ENCODE measurements at places on chromosomes 5 and 9.

DNA sequence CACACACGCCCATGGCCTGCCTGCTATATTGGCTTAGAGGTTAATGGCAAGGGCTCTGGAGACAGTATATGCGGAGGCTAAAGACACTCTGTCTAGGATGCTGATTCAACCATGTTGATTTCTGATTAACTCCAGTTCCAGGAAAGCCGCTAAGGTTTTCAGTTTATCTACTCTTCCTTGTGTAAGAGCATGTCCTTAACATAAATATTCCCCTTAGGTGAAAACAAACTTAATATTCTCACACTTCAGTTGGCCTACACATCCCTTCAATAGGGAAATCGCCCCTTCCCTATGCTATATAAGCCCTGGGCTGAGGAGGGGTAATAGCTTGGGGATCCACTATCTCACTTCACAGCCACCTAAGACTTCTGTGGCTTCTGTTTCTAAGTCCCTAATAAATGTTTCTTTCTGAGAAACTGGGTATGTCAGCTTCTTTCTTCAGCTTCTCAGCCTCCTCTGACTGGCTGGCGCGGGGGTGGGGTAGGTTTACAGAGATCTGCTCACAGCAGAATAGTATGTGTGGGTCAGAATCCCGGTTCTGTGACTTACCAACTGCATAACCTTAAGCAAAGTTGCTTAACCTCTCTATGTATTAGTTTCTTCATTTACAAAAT, 4.3 kb upstream of the GPX3 start:
- no peak for DNase-seq
- H3K36me3 ChIP-seq: no peaks in the 10 kb centered on the region
- H3K27me3 ChIP-seq: peaks cover 7% of the 10 kb centered on the region
- H3K4me1 ChIP-seq: peaks cover 7% of the 10 kb centered on the region
- H3K4me3 ChIP-seq: no peak overlapping the region

GRCh38 chr9:134404376-134405358, 78.4 kb downstream of the RXRA start:
- DNase-seq: no peak
- no peak overlapping the region for H3K27ac ChIP-seq

DNA sequence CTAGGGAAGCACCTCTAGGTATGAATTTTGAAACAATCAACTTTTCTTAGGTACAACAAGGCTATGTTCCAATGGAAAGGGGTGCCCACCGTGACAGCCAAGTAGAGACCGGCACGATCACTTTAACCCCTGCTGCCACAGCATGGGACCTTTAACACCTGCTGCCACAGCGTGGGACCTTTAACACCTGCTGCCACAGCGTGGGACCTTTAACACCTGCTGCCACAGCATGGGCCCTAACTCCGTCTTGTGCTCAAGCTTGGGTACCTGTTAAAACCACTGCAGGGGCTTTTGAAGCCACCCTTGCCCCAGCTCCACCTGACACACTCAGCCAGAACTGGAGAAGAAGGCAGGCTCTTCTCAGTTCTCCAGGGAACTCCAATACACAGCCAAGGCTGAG, 18.2 kb upstream of the MXD3 start:
- no peak overlapping the region for H3K27ac ChIP-seq
- peaks cover 20% of the 10 kb centered on the region for H3K4me1 ChIP-seq
- H3K27me3 ChIP-seq: no peaks in the 10 kb centered on the region

- peaks cover 54% of the 10 kb centered on the region for H3K4me1 ChIP-seq
- no peaks in the 10 kb centered on the region for H3K27me3 ChIP-seq
- no peak overlapping the region for H3K4me3 ChIP-seq
Observed at GRCh38 chr5:72231991-72232703, 87.9 kb downstream of the MRPS27 start.

DNA sequence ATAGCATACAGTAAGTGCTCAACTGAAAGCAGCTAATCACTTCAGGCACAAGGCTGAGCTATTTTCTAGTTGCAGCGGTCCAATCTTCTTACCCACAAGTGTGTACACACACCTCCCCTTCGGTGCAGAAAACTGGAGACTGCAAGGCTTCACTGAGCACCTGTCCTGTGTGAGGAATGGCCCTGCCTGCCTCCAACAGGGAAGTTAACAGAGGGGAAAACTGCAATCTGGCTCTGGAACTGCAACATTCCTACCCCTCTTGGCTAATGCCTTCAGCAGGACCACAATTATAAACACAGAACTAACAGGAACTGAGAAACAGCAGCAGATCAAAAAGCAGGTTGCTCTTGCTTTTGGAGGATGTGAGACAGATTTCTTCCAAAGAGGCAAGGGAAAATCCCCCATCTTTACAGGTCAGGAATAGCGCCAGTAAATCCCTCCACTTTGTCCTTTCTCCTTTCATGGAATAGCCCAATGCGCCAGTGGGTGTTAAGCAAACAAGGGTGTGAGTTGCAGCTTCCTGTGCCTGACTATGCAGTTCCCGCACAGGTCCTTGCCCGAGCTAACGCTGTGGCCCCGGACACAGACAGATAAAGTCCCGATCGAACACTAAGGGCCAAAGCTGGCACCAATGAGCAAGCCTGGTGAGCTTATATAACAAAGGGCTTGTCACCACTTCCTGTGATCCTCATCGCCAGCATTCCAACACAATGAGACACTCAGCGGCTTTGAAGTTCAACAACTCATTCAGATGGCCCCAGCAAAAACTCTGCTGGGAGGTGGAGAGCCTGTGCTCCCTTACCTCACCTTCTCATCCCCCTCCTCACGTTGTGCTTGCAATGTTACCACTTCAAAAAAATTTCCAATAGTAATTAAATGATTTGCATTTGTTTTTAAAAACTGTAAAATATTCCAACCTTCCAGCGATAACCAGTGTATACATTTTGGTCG, 21.5 kb downstream of the SHB start:
- H3K4me1 ChIP-seq: peaks cover 5% of the 10 kb centered on the region
- H3K4me3 ChIP-seq: no peak overlapping the region
- no peaks in the 10 kb centered on the region for H3K27me3 ChIP-seq
- no peak for DNase-seq
- no peaks in the 10 kb centered on the region for H3K36me3 ChIP-seq
- no peak overlapping the region for H3K27ac ChIP-seq

- no peak overlapping the region for H3K27ac ChIP-seq
- peaks cover 17% of the 10 kb centered on the region for H3K27me3 ChIP-seq
- no peaks in the 10 kb centered on the region for H3K36me3 ChIP-seq
- no peaks in the 10 kb centered on the region for H3K4me1 ChIP-seq
- H3K4me3 ChIP-seq: no peak overlapping the region
Observed at GRCh38 chr5:504326-505154, 19.7 kb downstream of the SLC9A3 start.

DNA sequence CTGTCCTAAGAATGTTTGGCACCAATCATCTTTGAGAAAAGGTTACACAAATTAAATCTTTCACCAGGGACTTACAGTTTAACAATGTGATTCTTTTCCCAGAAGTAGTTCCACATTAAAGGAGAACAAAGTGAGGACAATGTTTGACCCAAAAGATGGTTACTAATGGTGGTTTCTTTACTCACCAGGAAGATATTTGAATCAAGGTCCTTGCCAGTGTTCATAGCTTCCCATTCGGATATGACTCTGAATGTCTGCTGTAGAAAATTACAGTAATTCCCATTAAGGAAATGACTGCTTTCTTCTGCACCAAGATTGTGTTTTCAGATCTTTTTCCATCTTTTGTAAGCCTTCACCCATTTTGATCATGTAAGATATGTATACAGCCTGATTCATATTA, 114.6 kb upstream of the ADAMTSL1 start:
- no peak overlapping the region for H3K27ac ChIP-seq
- H3K27me3 ChIP-seq: peaks cover 4% of the 10 kb centered on the region
- no peak overlapping the region for H3K4me3 ChIP-seq
- H3K36me3 ChIP-seq: no peaks in the 10 kb centered on the region
- no peak for DNase-seq

DNA sequence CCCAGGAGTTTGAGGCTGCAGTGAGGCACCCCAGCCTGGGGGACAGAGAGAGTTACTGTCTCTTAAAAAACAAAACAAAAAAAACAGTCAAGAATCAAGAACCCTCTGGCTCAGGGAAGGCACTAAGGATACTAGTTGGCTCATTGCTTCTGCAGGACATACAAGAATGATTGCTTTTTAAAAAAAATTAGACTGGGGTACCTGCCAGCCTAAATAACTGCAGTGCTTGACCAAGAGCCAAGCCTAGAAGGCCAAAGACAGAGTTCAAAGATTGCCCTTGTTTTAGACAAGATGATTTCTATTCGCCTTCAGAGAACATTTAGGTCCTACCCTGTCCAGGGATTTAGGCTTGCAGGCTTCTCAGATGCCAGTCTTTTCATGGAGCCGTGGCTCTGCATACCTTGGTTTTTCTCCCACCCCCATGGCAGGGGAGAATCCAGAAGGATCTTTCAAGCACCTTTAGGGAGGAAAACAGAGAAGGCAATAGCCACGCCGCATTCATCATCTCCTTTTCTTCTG, 93.7 kb upstream of the IL6ST start:
- peaks cover 50% of the 10 kb centered on the region for H3K4me1 ChIP-seq
- no peak overlapping the region for H3K27ac ChIP-seq
- H3K36me3 ChIP-seq: no peaks in the 10 kb centered on the region
- H3K4me3 ChIP-seq: no peak overlapping the region

DNA sequence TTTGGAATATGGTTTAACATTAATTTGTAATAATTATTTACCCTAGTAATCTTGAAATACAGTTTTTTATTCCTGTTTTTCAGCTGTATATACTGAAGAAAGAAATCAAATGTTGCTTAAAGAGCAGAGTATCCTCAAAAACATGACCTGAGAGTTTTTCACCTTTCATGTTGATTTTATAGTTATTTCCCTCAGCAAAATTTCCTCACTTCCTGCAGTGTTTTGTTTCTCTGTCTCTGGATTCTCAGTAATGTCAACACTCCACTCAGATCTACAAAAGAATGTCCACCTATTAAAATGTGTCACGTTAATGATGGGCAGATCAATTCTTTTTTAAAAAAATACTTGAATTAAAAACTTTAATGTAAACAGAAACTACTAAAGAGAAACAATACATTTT, 398.3 kb downstream of the ANXA1 start:
- no peaks in the 10 kb centered on the region for H3K36me3 ChIP-seq
- no peak overlapping the region for H3K4me3 ChIP-seq
- H3K4me1 ChIP-seq: no peaks in the 10 kb centered on the region
- no peaks in the 10 kb centered on the region for H3K27me3 ChIP-seq
- DNase-seq: no peak

DNA sequence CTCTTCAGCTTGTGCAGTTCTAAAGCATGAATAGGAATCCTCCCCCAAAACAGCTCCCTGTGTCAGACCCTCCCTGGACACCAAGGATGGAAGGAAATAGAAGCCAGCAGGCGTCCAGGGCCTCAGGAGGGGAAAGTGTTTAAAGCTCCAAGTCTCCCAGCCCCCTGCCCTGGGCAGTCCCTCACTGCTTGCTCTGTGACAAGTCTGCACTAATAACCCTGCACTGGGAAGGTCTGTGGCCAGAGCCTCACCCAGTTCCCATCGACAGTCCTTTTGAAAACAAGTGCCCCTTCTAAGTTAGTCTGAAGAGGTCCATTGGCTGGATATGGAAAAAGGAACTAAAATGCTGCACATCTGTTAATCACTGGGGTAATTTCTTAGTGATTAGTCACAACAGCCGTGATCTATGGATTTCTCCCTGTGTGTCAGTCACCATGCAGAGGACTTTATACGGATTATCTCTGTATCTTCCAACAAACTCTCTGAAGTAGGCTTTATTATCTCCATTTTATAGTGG, 195.3 kb downstream of the FBXL7 start:
- no peak overlapping the region for H3K4me3 ChIP-seq
- H3K4me1 ChIP-seq: no peaks in the 10 kb centered on the region
- H3K36me3 ChIP-seq: no peaks in the 10 kb centered on the region
- H3K27ac ChIP-seq: no peak overlapping the region
- H3K27me3 ChIP-seq: no peaks in the 10 kb centered on the region

DNA sequence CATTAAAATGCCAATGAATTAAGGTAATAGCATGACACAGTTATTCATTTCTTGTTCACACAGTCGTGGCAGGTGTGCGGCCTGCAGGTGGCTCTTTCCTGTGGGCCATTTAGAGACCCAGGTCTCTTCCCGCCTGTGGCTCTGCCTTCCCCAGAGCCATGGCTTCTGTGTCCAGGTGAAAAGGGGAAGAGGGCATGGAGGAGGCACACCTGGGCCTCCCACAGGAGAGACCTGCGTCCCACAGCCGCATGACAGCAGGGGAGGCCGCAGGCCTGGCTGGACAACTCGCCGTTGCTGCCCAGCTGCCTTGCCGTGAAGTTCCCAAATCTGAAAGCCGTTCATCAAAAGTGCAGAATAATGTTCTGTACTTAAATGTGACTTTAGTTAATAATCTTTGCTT, 14.4 kb upstream of the PLEKHG4B start:
- DNase-seq: no peak
- no peak overlapping the region for H3K4me3 ChIP-seq
- no peak overlapping the region for H3K27ac ChIP-seq

- H3K27me3 ChIP-seq: peaks cover 18% of the 10 kb centered on the region
- no peaks in the 10 kb centered on the region for H3K36me3 ChIP-seq
- no peak overlapping the region for H3K27ac ChIP-seq
- DNase-seq: no peak
Observed at GRCh38 chr9:76717613-76718012, 46.6 kb upstream of the PCA3 start.

- no peaks in the 10 kb centered on the region for H3K4me1 ChIP-seq
- H3K27me3 ChIP-seq: no peaks in the 10 kb centered on the region
- H3K27ac ChIP-seq: no peak overlapping the region
- H3K4me3 ChIP-seq: no peak overlapping the region
Observed at GRCh38 chr5:137040024-137040423, 459.1 kb downstream of the SPOCK1 start.

DNA sequence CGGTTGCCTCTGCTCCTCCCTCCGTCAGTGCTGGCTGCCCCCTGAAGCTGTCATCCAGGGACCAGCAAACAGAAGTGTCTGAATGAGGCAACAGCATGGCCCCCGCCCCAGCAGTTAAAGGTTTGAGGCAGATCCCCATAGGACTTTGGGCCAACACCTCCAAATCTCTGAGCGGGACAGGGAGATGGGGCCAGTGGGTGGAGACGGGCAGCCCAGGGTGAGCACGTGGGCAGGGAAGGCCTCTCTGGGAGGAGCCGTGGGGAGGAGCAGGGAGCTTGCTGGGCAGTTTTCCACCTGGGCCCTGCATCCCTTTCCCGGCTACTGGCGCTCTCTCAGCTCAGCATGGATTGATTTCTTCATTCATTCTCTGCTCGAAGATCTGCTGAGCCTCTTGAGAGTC, 39.1 kb upstream of the NOTCH1 start:
- H3K27ac ChIP-seq: no peak overlapping the region
- H3K36me3 ChIP-seq: no peaks in the 10 kb centered on the region
- H3K4me1 ChIP-seq: peaks cover 16% of the 10 kb centered on the region
- no peak for DNase-seq
- peaks cover 2% of the 10 kb centered on the region for H3K27me3 ChIP-seq
- H3K4me3 ChIP-seq: no peak overlapping the region

GRCh38 chr9:22136461-22137096, 127.5 kb upstream of the CDKN2B start:
- no peaks in the 10 kb centered on the region for H3K36me3 ChIP-seq
- peaks cover 7% of the 10 kb centered on the region for H3K27me3 ChIP-seq
- DNase-seq: no peak
- no peak overlapping the region for H3K27ac ChIP-seq
- no peaks in the 10 kb centered on the region for H3K4me1 ChIP-seq
- H3K4me3 ChIP-seq: no peak overlapping the region
